Activated CD4-positive, alpha-beta T cell treated with anti-CD3 and anti-CD28 coated beads, Interleukin-2, Interleukin-6, amounts not matched to agents 100 ng/mL and 50 ng/mL, durations not matched to agents 16 hours and 8 hours (primary cell): ENCODE measurements at places on chromosomes 7 and 10.

DNA sequence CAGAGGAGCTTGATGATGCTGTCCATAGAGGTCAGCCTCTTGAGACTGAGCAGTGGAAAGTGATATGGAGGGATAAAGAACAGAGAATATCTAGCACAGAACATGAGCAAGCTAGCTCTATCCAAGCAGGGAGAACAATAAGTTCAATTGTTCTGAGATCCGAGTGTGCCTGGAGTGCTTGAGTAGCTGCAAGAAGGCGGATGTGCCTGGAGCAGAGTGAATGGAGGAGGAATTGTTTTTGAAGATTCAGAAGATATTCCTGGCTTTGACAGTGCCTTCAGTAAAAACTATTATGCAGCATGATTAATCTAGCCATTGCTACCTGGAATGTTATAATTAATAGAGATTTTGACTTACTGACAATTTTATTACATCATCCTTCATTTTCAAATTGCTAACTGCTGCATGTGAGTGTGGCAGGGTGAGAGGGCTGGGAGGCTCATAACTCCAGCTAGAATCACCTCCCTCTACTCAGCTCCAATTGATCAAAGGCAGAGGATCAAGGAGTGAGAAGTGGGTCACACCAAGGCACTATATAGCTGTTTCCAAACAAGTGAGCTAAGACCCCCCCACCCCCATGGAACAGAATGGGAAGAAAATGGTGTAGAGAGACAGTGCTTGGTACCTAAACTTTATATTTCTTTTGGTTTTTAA, 302.8 kb downstream of the ADRA2A start:
- no peak for DNase-seq

- no peak for DNase-seq
Observed at GRCh38 chr10:71952745-71953144, 11.4 kb upstream of the CHST3 start.

GRCh38 chr7:29494350-29494749, 69.3 kb upstream of the PRR15 start:
- DNase-seq: no peak

DNA sequence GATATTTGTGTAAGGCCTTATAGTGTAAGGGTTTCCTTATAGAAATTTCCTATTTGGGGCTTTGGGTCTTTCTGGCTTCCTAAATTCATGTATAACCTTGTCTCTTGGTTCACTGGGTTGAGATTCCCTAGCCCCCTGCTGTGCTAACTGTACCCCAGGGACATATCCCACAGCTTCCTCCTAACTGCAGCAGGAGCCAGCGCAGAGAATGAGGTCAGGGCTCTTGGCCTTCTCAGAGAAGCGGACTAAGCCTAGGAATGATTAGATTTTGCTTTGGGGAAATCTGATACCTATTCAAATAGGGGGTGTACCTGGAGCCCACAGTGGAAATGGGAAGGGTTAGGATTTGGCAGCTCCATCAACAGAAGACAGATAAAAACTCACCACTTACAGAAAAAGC, 138.1 kb upstream of the EFCAB10 start:
- no peak for DNase-seq

GRCh38 chr7:150797661-150798060, 2.5 kb downstream of the TMEM176B start:
- no peak for DNase-seq

DNA sequence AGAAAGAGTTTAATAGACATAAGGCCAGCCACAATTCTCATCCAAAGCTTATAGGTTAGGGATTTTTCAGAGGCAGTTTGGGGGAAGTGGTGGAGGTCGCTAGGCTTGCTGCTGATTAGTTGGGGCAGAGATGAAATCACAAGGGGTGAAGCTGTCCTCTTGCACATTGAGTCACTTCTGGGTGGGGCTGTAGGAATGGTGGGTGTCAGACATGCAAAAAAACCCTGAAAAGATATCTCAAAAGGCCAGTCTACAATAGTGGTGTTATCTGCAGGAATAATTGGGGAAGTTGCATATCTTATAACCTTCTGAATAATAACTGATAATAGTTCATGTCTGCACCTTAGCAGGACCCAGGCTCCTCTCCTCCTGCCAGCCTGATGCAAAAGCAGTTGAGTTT, 2.1 kb downstream of the FAM24B start:
- DNase-seq: peak; percentile 18

- no peak for DNase-seq
Observed at GRCh38 chr7:112193915-112194502, 12.2 kb downstream of the DOCK4 start.

GRCh38 chr7:108170251-108170650, 40.1 kb upstream of the LAMB4 start:
- DNase-seq: no peak

DNA sequence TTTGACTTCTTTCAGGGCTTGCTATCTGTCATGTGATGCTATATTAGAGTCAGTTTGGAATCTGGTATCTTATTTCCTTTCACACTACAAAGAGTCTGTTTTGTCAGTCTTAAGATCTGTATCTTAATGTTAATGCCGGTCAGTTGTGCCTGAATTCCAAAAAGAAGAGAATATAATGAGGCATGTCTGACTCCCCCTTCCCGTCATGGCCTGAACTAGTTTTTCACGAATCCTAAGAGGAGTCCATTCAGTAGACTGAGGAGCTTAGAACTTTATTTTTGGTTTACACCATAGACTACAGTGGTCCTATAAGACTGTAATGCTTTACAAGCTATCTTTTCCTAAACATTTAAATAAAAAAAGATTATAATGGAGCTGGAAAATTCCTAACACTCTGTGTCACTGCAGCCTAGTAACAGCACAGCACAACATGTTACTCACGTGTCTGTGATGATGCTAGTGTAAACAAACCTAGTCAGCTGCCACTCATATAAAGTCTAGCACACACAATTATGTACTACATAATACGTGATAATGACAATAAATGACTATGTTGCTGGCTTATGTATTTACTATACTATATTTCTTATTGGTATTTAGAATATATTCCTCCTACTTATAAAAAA, 50.6 kb downstream of the VPS41 start:
- no peak for DNase-seq

DNA sequence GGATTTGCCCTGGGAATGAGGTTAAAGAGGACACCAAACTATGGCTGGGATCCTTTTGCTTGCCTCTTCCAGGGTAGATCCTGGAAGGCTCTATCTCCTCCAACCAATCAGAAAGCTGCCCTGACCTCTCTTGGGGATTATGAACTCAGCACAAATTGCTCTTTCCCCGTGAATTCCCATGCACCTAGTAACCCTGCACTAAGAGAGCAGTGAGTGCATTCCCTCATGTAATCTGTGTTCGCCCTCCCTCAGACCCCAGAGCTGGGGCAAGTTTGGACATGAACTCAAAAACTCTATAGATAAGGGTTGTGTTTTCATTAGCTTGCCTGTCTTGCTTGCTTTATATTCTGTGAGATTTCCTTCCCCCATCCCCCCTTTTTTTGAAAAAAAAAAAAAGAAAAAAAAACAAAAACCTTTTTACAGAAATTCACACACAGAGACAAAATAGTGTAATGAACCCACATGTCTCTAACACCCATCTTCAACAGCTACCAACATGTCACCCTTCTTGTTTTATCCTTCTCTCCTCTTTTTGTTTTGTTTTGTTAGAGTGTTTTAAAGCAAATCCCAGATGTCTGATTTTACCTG, 225.5 kb upstream of the TCF7L2 start:
- no peak for DNase-seq

- DNase-seq: no peak
Observed at GRCh38 chr7:112610636-112611035, 129.8 kb downstream of the LSMEM1 start.
